Upper lobe of left lung (tissue), 6 donors: ENCODE measurements at places on chromosomes 7 and 10. TPM values are rescaled to one million over a fixed set of nuclear protein-coding genes. Genes with fewer than 3 reads are reported as not detected.

- H3K4me1 ChIP-seq = no peaks in the 10 kb centered on the region
- no peak for DNase-seq
- H3K4me3 ChIP-seq = no peak overlapping the region
- H3K27me3 ChIP-seq = no peaks in the 10 kb centered on the region
- no peaks in the 10 kb centered on the region for H3K36me3 ChIP-seq
Observed at GRCh38 chr10:62384057-62384446, 9.9 kb downstream of the ZNF365 start.

CCL26 gene
- total RNA-seq = not detected

ANKRD16 gene
- 7.6 TPM for total RNA-seq

AKR1E2 gene
- total RNA-seq = 3.3 TPM
